ENCODE measurements at places on chromosomes 2 and 18.

GRCh38 chr2:121650315-121650930 lies 1.2 kb upstream of the CLASP1 start:
- peak; percentile 36 for DNase-seq

DNA sequence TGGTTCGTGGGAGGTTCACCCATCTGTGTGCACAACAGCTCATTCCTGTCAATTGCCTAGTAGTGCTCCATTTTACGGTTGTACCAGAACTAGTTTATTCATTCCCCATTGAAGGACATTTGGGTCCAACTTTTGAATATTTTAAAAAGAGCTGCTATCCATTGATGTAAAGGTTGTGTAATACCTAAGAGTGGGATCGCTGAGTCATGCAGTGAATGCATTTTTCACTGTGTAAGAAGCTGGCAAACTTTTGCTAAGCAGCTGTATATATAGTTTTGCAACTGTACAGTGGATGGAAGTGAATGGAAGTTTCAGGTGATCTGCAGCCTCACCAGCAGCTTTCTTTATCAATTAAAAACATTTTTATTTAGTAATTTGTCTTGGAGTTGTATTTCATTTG lies 104.5 kb downstream of the DCDC2C start:
- no peak for DNase-seq

DNA sequence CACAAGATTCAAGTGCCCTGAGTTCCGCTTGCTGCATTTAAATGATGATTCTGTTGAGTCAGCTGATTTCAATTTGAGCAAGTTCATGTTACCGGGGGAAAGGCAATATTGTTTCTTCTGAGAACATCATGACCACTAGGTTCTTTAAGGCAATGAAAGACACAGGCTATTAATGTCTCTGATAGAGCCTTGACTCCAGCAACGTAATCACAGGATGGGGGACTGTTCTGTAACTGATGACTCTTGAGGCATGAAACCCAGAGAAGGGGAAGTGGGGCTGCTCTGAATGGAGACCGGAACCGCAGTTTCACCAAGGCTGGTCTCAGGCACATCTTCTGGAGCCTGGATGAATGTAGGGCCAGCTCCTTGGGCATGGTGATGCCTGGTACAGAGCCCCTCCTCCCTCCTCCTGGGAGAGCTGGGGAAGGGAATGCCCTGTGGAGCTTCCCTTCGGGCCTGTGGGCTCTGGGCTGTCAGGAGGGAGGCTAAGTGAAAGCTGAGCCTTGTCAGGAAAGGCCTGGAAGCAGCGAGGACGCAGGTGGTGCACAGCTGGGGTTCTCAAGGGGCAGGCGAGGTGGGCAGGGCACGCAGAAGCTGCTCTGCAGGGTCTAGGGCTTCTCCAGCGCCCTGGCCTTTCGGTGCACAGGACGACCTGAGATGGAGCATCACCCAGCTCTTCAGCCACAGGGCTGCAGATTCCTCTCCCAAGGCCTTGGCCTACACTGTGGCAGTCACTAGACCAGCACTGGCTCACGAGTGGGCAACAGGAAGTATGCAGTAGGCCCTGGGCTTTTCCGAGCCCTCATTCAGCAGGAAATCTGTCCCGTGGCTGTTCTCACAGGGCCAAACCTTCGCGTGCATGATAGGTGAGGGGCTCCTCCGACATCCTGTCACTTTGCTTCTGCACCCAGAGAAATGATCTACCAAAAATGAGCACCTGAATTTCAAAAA lies 36.6 kb upstream of the PRLH start:
- no peak for DNase-seq

- no peak for DNase-seq
These were observed 65.0 kb downstream of the NFATC1 start for GRCh38 chr18:79460481-79461300.

- DNase-seq = peak; percentile 44
These were observed 633 bp downstream of the MALT1 start for GRCh38 chr18:58671632-58672564.

GRCh38 chr2:219832904-219833303 lies 205.5 kb downstream of the SLC4A3 start:
- DNase-seq = no peak

DNA sequence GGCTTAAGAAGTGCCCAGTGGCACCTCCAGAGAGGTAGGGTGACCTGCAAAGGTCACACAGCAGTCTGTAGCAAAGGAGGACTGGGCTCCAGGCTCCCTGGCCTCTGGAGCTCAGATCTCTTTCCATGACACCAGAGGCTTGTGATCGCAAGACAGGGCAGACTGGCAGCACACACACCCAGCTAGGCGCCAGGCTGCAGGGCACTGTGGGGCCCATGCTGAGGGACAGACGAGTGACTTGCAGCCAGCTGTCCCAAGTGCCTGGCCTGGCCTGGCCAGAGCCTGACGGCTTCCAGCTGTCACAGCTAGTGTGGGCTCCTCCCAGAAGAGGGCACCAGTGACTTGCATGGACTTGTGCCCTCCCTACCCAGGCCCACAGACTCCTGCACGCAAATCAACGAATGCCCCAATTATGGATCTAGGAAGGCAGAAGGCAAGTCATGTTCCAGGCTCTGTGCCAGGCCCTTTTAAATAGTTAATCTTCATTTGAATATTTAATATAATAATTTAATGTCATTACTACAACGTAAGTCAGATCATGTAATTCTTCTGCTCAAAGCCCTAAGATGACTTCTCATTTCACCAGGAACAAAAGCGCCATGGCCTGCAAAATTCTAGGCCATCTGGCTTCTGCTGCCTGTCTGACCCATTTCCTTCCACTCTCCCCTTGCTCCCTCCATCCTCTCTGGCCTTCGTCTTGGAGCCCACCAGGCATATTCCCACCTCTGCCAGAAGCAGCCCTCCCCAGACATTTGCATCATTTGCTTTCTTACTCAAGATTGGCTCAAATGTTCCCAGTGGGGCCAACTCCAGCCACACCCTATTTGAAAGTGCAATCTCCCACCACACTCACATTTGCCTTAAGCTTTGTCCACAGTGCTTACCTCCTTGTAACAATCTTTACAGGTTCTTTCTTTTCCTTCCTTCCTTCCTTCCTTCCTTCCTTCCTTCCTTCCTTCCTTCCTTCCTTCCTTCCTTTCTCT lies 3.7 kb upstream of the SPEG start:
- DNase-seq = peak; percentile 25

GRCh38 chr2:177211169-177211568 lies 1.4 kb upstream of the HNRNPA3 start:
- peak; percentile 24 for DNase-seq
